Skeletal muscle cell (primary cell): ENCODE measurements at places on chromosomes 12 and 14.

GRCh38 chr12:117646520-117646919 is 285.1 kb upstream of the NOS1 start:
- DNase-seq, result no peak

DNA sequence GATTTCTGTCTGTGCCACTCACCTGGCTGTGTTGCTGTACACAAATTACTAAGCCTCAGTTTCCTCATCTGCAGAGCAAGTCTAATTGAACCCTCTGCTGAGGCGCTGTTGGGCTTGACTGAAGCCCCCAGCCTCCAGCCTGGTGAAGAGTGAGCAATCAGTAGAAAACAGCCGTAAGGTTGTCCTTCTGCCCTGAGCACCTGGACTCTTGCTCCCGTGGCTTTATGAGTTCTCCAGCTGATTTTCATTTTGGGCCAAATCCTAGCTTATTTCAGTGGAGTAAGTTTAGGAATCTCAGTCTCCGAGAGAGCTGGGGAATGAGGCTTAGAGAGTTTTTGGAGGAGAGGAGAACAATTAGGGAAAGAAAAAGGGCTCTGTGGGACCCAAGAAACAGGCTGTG is 133.9 kb upstream of the EVL start:
- DNase-seq, result no peak

GRCh38 chr12:57001448-57001906 is 4.9 kb downstream of the ZBTB39 start:
- no peak for DNase-seq

DNA sequence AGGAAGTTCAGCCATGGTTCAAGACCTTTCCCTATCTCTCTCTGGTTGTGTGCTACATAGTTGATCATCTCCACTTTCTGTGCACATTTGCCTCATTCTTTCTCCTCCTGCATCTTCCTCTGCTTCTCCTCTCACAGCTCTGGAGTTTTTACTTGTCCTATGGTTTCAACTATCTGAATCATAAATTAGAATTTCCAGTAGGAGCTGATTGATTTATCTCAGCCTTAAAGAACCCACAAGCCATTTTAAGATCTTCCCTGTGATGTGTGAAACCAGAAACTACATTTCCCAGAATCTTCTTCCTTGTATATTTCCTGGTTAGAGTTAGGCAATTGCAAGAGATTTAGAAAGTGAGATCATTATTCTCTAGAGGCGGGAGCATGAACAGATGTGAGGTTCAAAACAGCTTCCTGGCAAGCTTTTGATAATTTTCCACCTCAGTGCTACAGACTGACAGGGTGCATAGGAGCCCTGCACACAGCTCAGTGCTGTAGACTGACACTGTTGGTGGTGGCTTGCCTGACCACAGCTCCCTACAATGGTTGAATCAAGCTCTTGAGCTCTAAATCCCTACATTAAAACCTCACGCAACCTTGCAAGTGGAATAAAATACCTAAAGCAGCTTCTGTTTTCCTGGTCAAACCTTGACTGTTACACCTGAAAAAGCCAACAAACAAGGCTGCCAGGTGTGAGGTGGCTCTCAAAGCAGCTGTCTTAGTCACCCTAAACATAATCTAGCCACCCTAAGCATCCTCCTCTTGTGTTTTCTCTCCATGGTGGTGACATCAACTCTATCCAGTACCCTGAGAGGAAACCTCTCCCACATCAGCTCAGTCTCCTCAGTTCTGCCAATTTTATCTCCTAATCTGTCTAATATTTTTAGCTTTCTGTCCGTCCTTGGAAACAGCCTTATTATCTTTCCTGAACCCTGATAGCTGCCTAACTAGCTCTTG is 21.5 kb upstream of the IFNG start:
- no peak for DNase-seq

GRCh38 chr14:100790502-100791347 is 35.2 kb upstream of the MEG3 start:
- peak; percentile 31 for DNase-seq
